ENCODE measurements at places on chromosomes 2 and 18. TPM values are rescaled to one million over a fixed set of nuclear protein-coding genes. Genes with fewer than 3 reads are reported as not detected.
A peak's percentile ranks its signal among the peaks of the same experiment; 100 is the strongest.

GRCh38 chr18:36862182-36862581 is 33.3 kb downstream of the KIAA1328 start:
- DNase-seq, result no peak

GRCh38 chr2:106537047-106537446 is 49.9 kb downstream of the CD8B2 start:
- no peak for DNase-seq

GRCh38 chr2:148058641-148059040 is 37.8 kb downstream of the MBD5 start:
- no peak for DNase-seq

DNA sequence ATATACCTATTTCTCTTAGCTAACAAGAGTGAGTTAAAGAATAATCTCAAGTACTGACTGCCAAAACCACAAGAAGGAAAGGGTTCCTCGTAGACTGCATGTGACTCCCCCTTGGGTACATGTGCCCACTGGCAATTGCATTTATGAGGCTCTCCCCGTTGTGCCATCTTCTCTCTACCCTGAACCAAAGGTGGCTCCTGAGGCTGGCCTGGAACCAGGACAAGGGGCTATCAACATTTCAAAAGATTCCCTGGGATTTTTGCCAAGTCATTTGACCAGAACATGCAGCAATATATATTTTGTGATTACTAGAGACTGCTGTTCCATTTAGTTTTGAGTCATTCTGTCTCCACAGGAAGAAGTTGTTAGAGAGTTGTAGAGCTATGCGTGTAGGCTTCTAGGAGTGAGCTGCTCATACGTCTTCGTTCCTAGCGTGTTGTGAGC is 45.8 kb downstream of the LAMA3 start:
- no peak for DNase-seq

DNA sequence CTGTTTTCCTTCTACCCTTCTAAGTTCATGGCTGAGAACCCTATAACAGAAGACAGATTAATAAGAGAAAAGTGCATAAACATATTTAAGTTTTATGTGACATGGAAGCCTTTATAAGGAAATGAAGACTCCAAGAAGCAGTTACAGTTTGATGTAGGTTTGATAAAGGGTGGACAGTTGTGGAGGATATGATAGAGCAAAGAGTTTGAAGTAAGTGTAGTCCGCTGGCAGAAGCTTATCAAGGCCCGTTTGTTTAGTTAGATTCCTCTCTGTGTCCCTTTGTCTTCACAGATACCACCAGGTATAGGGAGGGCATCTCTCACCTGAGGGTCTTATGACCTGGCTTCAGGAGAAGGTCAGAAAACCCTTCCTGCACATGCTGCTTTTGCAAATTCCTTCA is 10.4 kb upstream of the CASP8 start:
- no peak for DNase-seq

- DNase-seq, result peak; percentile 57
Measured at GRCh38 chr18:7221424-7222155, 9.3 kb upstream of the LRRC30 start.

- no peak for DNase-seq
Measured at GRCh38 chr18:51275712-51276476, 78.4 kb upstream of the MEX3C start.

DNA sequence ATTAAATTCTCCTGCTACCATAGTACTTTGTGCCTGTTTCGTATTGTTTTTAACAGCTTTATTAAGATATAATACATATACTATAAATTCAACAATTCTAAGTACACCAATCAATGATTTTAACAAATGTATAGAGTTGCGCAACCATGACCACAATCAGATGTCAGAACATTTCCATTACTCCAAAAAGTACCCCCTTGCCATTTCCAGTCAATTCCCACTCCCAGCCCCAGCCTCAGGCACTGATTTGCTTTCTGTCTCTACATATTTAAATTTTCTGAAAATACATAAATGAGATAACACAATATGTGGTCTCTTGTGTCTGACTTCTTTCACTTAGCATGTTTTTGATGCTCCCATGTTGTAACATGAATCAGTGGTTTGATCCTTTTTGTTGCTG is 193.9 kb downstream of the FIGN start:
- no peak for DNase-seq

DNA sequence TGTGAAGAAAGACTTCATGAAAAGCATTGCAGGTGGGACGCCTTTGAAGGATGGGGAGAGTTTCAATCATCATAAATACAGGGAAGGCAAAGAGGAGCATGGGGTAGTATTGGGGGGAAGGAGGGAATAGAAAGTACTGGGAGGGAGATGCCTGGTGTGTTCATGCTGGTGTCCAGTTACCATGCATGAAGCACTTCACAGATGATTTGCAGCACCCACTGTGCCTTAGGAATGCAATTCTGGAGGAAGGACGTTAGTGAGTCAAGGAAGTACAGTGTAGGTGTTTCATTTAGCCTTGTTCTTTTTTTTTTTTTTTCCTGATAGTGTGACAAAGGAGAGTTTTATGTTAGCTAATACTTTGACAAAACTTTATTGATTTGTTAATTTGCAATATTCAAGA is 36.8 kb downstream of the ADAM23 start:
- DNase-seq, result no peak

- DNase-seq, result no peak
Measured at GRCh38 chr2:30990176-30990575, 148.1 kb downstream of the GALNT14 start.

The CSRNP3 gene
- total RNA-seq, result 0.47 TPM

The MAP3K19 gene
- not detected for total RNA-seq

The PLEKHB2 gene
- 113 TPM for total RNA-seq

The CRIM1 gene
- total RNA-seq, result 618 TPM

The DNER gene
- 13.4 TPM for total RNA-seq

The STRN gene
- total RNA-seq, result 17.5 TPM

The ELOA2 gene
- not detected for total RNA-seq

The CYTIP gene
- total RNA-seq, result 0.82 TPM
